ENCODE measurements at places on chromosomes 7 and 10.

GRCh38 chr10:26314265-26315013 lies 97.9 kb downstream of the GAD2 start:
- DNase-seq = no peak

DNA sequence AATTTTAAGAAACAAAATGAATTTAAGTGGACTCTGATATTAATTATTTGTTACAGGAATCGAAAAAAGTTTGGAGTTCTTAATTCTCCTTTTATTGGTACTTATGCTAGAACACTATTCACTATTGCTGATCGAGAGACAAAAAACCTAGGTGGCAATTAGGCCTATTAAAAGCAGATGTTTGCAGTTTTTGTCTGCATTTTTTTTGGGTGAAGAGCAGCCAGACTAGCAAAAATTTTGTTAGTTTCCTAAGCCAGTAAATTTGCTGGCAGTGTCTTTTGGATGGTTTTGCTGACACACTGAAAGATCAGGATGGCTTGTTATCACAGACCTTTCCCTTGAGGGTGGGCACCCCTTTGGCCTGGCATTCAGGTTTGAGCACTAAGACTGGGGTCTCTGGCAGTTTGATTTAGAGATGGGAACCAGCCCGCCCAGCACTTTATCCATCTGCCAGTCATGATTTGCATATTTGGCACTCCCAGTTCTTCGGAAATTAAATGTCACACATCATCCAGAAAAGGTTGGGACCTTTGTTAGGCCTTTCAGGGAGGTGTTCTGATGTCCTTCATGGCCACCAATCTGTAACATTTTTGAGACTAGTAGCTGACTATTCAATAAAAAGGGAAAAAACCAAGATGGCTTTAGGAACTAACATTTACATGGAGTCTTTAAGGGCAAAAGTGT lies 57.3 kb downstream of the INPP5F start:
- DNase-seq = no peak

GRCh38 chr7:157545681-157546060 lies 208.9 kb downstream of the DNAJB6 start:
- no peak for DNase-seq

GRCh38 chr7:26937306-26937705 lies 72.9 kb upstream of the SKAP2 start:
- no peak for DNase-seq
